Vagina (tissue), 2 donors: ENCODE measurements at places on chromosomes 7 and 10.

- H3K4me1 ChIP-seq = no peaks in the 10 kb centered on the region
- no peak overlapping the region for H3K27ac ChIP-seq
- DNase-seq = peak; percentile 100
- H3K36me3 ChIP-seq = no peaks in the 10 kb centered on the region
These were observed 8.6 kb downstream of the MUC3A start for GRCh38 chr7:100957832-100958421.

GRCh38 chr10:2263561-2263960, 526.2 kb upstream of the ADARB2 start:
- no peaks in the 10 kb centered on the region for H3K4me1 ChIP-seq
- no peak for DNase-seq
- no peak overlapping the region for H3K27ac ChIP-seq
- no peaks in the 10 kb centered on the region for H3K36me3 ChIP-seq
- H3K4me3 ChIP-seq = no peak overlapping the region
- H3K27me3 ChIP-seq = no peaks in the 10 kb centered on the region

GRCh38 chr10:2094171-2094570, 356.8 kb upstream of the ADARB2 start:
- no peaks in the 10 kb centered on the region for H3K36me3 ChIP-seq
- H3K4me1 ChIP-seq = no peaks in the 10 kb centered on the region
- no peak overlapping the region for H3K4me3 ChIP-seq
- no peak for DNase-seq

GRCh38 chr10:15368101-15368855, 2.8 kb downstream of the FAM171A1 start:
- H3K36me3 ChIP-seq = no peaks in the 10 kb centered on the region
- no peaks in the 10 kb centered on the region for H3K27me3 ChIP-seq
- H3K4me1 ChIP-seq = peaks cover 17% of the 10 kb centered on the region
- H3K4me3 ChIP-seq = no peak overlapping the region
- no peak overlapping the region for H3K27ac ChIP-seq

DNA sequence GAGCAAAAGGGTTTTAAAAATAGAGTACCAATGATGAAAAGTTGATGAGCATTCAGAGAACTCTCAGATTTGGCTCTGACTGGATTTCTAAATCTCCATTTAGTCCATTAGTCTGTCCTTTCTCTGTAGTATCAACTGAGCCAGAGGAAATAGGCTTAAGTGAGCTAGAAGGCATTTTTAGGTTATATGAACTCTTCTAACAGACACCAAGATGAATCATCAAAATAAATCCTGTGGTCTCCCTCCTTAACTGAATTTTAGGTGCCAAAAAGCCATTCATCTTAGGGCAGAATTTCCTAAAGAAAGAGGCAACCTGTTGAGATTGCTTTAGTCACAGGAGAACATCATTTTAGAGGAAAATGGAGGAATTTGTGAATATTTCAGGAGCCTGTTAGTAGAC, 305.1 kb downstream of the AUTS2 start:
- DNase-seq = no peak
- H3K27ac ChIP-seq = no peak overlapping the region
- no peaks in the 10 kb centered on the region for H3K36me3 ChIP-seq
- no peaks in the 10 kb centered on the region for H3K27me3 ChIP-seq

DNA sequence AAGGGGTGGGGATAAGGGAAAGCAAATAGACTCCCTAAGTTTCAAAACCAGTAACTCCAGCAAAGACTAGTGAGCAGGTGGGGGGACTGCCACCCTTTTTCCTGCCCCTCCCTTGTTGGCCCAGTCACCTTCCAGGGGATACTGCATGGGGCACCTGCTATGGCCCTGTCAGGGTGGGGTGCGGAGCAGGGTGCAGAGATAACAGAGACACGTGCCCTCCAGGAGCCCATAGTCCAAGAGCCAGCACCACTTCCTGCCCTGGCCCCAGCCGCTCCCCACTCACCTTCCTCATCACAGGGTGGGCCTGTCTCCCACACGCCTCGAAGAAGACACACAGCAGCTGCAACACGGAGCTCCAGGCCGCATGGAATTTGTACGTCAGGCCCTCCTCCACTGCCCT, 20.6 kb downstream of the RRP12 start:
- no peaks in the 10 kb centered on the region for H3K36me3 ChIP-seq
- no peak for DNase-seq

- H3K27me3 ChIP-seq = no peaks in the 10 kb centered on the region
- H3K4me3 ChIP-seq = no peak overlapping the region
- no peaks in the 10 kb centered on the region for H3K4me1 ChIP-seq
- no peak overlapping the region for H3K27ac ChIP-seq
These were observed 125.6 kb upstream of the ZNF32 start for GRCh38 chr10:43774234-43774769.

DNA sequence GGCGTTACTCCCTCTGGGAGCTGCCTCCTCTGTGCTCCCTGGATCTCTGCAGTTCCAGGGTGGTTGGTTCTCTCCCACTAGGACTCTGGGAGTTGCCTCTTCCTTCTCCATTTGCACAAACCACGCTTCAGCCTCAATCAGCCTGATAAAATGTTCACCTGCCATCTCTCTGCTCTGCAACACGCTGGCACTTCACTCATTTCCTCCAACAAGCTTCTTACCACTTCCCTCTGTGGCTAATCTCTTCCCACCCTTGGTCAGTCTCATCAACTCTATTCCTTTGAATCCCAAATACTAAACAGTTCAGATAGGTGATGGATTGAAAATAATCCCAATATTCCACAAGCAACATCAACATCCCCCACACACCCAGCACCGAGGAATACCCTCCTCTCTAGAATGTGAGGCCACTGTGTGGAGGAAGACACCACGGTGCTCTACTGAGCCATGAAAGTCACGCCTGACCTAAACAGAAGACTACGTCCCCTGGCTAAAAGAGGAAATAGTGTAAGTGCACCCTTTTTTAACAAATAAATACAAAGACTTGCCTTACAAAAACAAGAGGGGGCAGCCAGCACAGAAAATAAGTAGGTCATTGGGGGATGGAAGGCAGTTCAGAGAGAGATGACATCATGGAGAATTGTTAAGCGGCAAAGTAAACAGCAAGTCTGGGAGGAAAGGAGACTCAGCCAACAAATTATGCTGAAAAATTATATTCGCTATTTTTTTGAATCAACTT, 1.9 kb upstream of the FAM170B start:
- peak; percentile 40 for DNase-seq
- no peaks in the 10 kb centered on the region for H3K36me3 ChIP-seq
- H3K4me3 ChIP-seq = no peak overlapping the region
- H3K4me1 ChIP-seq = peaks cover 35% of the 10 kb centered on the region
- H3K27me3 ChIP-seq = no peaks in the 10 kb centered on the region
- H3K27ac ChIP-seq = peak overlapping the region; percentile 69

DNA sequence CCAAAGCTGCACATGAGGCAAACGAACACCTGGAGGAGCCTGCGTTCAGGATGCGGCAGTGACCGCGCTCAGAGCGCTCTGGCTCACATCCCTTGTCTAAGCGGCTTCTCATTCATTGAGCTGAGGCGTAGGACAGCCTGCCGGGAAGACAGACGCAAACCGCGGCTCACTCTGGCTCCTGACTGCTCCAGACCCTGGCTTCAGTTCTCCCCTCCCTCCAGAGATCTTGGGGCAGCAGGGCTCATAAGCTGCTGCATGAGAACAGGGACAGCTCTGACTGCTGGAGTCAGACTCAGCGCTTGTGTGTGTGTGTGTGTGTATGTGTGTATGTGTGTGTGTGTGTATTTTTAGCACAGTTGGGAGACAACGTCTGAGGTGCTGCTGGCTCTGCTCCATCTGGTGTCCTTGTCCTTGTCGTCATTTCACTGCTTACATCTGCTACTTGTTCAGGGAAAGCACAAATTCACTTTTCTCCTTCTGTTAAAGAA, 15.8 kb upstream of the LYZL2 start:
- no peaks in the 10 kb centered on the region for H3K4me1 ChIP-seq
- H3K27me3 ChIP-seq = no peaks in the 10 kb centered on the region
- H3K27ac ChIP-seq = no peak overlapping the region
- DNase-seq = no peak

GRCh38 chr10:104046651-104047050, 39.0 kb downstream of the COL17A1 start:
- DNase-seq = no peak
- no peaks in the 10 kb centered on the region for H3K4me1 ChIP-seq
- H3K4me3 ChIP-seq = no peak overlapping the region
- no peaks in the 10 kb centered on the region for H3K27me3 ChIP-seq
- H3K27ac ChIP-seq = no peak overlapping the region

DNA sequence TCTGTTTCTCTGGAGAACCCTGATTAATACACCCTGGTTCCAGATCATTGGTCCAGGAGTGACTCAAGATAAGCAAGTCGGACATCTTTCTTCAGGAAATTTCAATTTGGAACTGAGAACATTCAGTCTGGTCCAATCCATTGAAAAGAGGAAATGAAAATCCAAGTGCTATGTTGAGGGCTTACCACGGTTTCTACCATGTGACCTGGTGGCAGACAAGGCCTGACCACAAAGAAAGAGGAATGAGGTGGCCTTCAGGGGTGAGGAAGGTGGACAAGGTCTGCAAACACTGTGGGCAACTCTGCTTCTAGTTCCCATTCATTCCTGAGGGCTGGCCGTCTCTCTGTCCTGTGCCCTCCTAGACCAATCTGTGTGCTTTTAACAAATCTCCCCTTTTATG, 149.2 kb upstream of the GHITM start:
- H3K4me3 ChIP-seq = no peak overlapping the region
- H3K27ac ChIP-seq = no peak overlapping the region
- no peak for DNase-seq
- no peaks in the 10 kb centered on the region for H3K36me3 ChIP-seq
- H3K27me3 ChIP-seq = no peaks in the 10 kb centered on the region

DNA sequence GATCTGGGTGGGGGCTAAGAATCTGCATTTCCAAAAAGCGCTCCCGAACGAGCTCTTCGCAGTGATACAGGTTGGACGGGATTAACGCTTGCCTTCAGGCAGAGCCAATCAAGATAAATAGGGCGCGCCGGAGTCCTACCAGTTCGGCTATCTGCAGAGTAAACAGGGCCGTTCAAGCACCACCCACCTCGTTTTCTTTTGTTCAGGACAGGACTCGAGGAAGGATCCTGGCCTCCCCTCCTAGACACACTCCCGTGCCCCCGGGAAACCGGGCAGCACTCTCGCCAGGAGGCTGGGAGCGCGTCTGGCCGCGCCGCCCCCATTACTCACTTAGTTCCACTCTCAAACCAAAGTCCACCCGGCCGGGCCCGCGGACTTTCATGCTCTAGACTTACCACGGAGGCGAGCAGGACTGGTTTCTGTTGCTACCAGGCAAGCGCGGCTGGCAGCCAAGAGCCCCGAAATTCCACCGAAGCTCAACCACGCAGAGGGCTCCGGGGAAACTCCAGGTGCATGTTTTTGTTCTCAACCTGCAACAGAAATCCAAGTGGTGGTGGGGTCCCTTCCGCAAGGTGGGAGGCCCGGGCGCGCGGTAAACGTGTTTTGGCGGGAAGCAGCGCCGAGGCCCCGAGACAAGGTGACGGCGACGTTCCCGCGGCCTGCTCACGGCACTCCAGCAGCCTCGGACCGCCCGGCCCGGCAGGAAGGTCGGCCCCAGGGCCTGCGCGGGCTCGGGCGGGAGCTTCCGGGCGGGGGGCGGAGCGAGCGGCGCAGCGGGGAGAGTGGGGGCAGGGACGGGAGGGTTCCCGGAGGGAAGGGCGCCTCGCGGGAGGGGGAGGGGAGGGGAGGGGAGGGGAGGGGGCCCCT, 12.7 kb downstream of the HNRNPF start:
- peaks cover 34% of the 10 kb centered on the region for H3K36me3 ChIP-seq
- H3K4me3 ChIP-seq = peak overlapping the region; percentile 67
- DNase-seq = no peak
- H3K27ac ChIP-seq = peak overlapping the region; percentile 100

GRCh38 chr7:77887567-77887966, 89.0 kb downstream of the PHTF2 start:
- no peaks in the 10 kb centered on the region for H3K36me3 ChIP-seq
- H3K27me3 ChIP-seq = no peaks in the 10 kb centered on the region
- H3K4me1 ChIP-seq = no peaks in the 10 kb centered on the region
- DNase-seq = no peak

DNA sequence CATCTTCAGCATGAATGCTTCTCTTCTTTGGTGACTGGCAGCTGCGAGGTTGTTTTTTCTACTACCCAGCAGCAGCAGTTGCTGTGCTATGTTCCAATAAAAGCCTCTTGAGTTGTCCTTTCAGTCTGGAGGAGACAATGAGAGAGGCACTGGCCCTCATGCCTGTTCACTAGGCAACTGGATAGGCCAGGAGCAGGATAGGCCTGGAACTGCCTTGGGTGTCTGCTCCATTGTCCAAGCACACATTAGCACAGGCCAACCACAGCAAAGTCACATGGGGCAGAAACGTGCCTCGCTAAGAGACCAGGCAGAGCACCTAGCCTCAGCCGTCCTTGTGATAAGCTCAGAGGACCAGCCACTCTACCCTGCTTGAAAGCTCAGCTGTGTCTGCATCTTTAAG, 76.9 kb upstream of the PDCD4 start:
- H3K27me3 ChIP-seq = no peaks in the 10 kb centered on the region
- H3K4me1 ChIP-seq = peaks cover 11% of the 10 kb centered on the region
- no peaks in the 10 kb centered on the region for H3K36me3 ChIP-seq
- no peak overlapping the region for H3K27ac ChIP-seq
- DNase-seq = no peak
- no peak overlapping the region for H3K4me3 ChIP-seq

GRCh38 chr10:6053816-6054631, 8.1 kb downstream of the IL2RA start:
- peaks cover 8% of the 10 kb centered on the region for H3K4me1 ChIP-seq
- H3K4me3 ChIP-seq = no peak overlapping the region
- H3K27me3 ChIP-seq = no peaks in the 10 kb centered on the region
- no peaks in the 10 kb centered on the region for H3K36me3 ChIP-seq

GRCh38 chr10:131580674-131581073, 269.2 kb upstream of the TCERG1L start:
- peak; percentile 37 for DNase-seq
- no peak overlapping the region for H3K27ac ChIP-seq
- no peak overlapping the region for H3K4me3 ChIP-seq
- H3K36me3 ChIP-seq = no peaks in the 10 kb centered on the region
- no peaks in the 10 kb centered on the region for H3K27me3 ChIP-seq

DNA sequence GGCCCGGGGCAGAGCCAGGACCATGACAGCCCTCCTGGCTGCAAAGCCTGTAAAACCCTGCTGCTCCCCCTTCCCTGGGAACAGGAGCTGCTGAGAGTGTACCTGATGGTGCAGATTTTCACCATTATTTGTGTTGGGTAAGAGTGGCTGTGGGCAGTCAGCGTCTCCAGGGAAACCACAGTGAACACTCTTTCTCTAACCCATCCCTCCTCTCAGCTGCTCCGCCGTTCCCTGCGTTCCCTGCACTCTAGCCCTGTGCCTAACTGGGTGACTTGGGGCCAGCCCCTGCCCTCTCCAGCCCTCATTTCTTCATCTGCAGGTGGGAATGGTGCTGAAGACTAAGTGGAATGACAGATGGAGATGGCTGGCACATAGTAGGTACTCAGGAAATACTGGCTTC, 75.9 kb upstream of the PCBD1 start:
- H3K4me1 ChIP-seq = no peaks in the 10 kb centered on the region
- no peak for DNase-seq
- H3K27me3 ChIP-seq = no peaks in the 10 kb centered on the region
- no peak overlapping the region for H3K27ac ChIP-seq
